ENCODE measurements at places on chromosomes 4 and X.

GRCh38 chr4:77564231-77564630 lies 41.4 kb upstream of the CXCL13 start:
- DNase-seq = no peak

DNA sequence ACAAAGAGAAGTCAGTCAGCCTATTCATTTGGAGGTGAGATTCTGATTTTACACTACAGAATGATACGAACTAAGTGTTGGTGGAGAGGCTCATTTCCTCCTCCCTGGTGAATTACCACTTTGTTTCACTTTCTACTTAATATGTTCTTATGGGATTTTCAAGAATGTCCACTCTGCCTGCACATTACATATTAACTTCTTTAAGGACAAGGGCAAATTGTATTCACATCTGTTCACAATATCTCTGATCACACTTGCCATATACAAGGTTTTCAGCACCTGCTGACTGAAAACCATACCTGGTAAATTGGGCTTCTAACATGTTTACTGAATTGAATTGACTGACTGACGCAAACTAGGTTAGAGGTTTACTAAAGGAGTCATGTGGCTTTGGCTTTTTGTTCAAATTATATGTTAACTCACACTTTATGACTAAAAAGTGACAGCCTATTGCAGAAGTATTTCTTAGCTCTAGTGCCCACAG lies 188.4 kb upstream of the MBNL3 start:
- DNase-seq = no peak

- no peak for DNase-seq
Measured at GRCh38 chr4:42101446-42101975, 50.9 kb downstream of the BEND4 start.

DNA sequence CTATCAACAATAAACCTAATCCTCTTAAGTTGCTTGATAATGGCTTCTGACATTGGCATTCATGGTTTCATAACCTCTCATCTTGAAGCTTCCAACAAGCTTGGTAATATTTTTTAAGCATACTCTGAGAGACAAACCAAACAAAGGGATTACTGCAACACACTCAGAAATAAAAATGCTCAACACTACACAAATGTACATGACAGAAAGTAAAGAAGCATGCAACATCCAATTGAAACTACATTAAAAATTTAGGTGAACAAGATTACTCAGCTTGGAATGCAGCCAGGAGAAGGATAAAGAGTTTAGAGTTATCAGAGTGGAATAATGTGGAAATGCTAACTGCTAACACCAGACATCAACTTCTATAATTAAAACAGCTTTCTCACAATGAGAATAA lies 1136.6 kb upstream of the PABPC4L start:
- DNase-seq = no peak

DNA sequence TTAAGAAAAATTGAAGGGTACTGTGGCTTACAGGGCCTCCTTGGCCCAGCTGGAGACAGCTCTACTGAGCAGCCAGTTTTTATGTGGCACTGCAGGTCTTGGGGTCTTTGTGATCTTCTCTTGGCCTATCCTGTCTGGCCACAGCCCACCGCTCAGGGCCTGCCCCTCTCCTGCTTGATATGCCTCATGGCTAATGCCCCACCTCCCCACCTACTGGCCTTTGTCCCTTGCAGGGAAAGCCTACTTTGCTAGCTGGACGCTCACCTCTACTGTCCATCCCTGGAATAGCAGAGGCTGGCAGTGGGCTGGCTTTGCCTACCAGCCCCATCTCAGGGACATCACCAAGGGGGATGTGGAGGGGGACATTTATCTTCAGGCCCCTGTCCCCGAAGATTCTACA lies 134.1 kb downstream of the PJA1 start:
- no peak for DNase-seq

GRCh38 chrX:150348365-150348764 lies 14.8 kb upstream of the MAMLD1 start:
- no peak for DNase-seq

DNA sequence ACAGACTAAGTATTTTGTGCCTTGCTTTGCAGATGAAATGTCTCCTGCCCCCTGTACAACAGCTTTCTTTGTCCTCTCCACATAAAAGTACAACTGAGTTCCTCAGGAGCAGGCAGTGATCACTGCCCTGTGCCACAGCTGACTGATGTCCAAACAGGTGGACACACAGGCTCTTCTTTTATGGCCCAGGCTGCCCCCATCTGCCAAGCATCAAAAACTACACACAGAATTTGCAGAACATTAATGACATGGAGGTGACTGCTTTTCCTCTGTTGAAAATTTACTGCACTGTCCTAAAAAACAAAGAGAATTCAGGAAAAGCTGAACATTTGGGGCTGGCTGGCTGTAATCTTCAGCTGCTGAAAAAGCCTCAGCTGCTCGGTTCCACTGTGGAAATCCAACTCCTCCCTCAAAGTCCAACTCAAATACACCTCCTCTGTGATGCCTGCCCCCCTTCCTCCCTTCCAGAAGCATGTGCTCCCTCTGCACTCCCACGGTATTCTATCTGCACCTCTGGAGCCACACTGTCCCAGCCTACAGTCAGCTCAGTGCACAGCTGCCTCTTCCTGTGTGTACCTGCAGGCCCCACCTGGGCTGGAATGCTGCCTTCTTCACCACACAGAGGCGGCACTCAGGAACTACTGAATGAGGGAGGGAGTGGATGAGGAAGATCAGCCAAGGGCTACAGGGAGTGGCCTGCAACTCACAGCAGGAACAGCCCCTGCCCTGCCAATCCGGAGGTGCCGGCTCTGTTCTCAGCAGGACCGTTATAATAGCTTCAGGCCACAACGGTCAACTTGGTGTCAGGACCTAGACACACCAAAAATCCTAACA lies 10.3 kb downstream of the AFAP1 start:
- DNase-seq = no peak

DNA sequence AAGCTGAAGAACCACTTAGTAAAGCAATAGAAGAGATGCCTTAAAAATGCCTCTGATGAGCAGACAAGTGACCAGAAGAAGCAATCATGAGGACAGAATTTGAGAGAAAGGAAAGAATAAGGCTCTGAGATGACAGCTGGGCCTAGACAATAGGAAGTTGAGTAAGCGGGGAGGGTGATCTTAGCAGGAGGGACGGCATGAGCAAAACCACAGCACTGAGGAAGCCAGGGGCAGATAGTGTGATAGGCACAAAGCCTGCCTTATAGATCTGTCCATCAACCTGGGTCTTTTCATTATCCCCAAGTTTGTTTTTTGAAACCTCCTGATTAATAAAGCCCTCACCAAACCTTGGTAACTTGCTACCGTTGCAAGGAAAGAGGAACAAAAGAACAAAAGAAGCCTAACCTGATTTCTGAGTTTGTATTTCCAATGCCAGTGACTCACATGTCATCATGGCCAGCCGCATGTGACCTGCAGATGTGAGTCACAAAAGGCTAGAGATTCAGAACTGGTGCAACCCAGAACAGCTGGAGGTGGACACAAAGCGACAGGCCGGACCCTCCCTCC lies 55.7 kb upstream of the PPARGC1A start:
- no peak for DNase-seq

DNA sequence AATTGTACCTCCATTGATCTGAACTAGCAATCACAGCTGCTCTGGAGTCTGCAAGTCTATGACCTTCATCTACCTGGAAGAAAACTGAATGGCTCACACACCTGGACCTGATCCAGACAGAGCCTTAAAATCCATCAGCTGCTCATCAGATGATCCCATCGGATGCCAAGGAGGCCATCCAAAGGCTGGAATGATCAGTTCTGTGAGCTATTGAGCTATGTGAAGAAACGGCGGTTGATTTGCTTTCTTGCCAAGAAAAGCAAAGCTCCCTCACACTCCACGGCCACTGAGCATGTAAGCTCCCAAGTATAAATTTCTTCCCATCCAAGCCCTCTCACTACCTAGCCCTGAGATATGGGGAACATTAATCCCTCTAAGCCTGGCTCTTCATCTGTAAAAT lies 63.1 kb downstream of the RELL1 start:
- DNase-seq = no peak

DNA sequence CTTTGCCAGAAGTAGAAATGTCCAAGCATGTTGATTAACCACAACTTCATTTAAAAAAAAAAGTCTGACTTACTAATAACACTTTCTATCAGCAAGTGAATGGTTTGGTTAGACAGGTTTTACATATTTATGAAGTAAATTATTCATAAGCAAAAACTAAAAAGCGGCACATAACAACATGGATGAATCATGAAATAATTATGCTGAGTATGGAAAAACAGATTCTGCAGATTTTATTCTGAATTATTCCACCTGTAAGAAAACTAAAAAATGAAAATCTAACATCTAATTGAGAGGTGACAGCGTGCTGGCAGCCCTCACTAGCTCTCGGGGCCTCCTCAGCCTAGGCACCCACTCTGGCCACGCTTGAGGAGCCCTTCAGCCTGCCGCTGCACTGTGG lies 173.5 kb downstream of the ADAM29 start:
- DNase-seq = no peak

GRCh38 chr4:154013576-154013975 lies 224.7 kb upstream of the SFRP2 start:
- DNase-seq = no peak

GRCh38 chr4:138555584-138555983 lies 313.4 kb upstream of the SLC7A11 start:
- no peak for DNase-seq

DNA sequence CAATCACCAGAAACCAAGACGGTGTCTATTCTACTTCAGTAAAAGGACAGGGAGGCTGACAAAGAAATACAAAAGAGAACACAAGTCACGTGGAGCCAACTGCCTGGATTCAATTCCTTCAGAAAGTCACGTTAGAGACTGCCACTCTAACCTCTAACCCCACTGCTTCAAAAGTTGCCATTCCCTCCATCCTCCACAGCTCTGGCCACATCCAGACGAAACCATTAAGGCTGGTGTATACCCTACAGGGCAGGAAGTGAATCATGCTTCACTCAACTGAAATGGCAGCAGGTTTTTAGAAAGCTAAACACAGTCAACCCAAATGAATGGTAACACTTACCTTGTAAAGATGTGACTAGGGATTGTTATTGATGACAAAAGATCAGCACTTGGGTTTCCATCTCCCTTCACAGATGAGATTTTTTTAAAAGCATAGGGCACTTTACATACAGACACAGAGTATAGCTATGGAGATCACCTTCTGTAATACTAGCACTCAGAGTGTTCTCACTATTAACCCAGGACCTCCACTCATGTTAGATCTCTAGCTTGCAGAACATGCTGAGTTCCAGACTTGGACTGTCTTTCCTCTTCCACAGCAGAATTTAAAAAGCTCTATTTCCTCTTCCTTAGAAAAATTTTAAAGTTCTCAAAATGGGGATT lies 37.4 kb downstream of the MAML3 start:
- DNase-seq = no peak

- no peak for DNase-seq
Measured at GRCh38 chr4:31592293-31592692, 872.1 kb downstream of the PCDH7 start.

DNA sequence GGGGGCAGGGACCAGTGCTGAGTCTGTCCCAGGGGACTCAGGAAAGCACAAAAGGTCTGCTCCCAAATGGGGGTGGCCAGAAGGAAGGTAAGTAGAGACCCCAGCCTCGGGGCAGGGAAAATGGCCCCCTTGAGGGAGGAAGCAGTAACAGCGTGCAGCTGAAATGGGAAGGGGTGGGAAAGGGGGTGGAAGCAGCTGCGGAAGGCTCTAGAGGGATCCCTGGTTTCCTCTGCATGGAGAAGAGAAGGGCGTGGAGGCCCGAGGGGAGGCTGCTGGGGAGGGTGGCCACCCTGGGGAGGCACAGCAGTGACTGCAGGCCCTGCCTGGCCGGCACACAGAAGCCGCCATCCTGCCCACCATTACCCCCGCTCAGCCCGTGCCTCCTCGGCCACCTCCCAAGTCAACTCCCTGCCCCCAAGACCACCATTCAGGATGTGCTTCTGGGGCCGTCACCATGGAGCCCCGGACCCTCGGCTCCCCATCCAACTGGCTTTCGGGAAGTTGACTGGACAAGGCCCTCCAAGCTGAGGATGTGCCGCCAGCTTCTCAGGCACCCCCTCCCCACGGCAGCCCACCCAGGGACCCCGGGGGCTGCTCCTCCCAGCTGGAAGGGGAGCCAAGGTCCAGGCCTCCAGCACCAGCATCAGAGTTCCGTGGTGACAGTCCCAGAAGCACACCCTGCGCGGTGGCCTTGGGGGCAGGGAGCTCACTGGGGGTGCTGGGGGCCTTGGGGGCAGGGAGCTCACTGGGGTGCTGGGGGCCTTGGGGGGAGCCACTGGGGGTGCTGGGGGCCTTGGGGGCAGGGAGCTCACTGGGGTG lies 23.6 kb downstream of the CFAP99 start:
- peak; percentile 27 for DNase-seq

Measured in activated CD4-positive, CD25-positive, alpha-beta regulatory T cell treated with anti-CD3 and anti-CD28 coated beads, Interleukin-2, amount 50 U/mL, for 72 hours (primary cell).